HCEC 1CT (cell line): ENCODE measurements at places on chromosomes 16 and 17.

- no peak for DNase-seq
Observed at GRCh38 chr16:25951999-25952398, 260.2 kb downstream of the HS3ST4 start.

DNA sequence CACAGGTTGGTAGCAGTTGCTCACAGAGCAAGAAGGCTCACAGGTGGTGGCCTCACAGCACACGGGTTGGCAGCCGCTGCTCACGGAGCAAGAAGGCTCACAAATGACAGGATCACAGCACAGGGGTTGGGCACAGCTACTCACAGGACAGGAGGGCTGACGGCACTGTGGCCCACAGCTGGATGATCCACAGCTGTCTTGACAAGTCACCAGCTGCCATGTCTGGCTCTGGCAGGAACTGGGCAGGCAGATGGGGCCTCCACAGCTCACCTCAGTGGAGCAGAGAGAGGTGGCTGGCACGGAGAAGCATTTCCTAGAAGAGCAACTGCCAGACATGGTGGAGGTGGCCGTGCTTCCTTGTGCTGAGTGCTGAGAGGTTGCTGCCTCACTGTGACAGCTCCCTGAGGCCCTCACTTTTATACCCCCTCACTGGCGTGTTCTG lies at the start of gene KRTAP16-1:
TSS of gene KRTAP16-1 (minus strand) at position 392 of the 442 bp plus-strand sequence. CDS start at position 336, 56 bp downstream.
- no peak for DNase-seq

DNA sequence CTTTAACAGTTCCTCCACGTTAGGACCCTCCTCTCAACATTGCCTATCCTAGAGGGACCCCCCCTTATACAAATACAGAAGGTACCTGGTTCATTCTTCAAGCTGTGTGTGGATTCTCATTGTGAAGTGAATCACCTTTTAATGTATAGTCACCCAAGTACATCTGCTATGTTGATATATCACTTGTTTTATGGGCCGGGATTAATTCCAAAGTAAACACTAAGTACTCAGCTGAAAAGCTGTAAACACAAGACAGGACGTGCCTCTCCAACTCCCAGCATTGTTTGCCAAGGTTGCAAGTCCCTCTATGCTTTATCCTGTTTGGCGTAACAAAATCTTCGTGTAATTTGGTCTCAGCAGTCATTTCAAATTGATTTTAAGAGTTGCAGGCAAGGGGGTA lies 123.6 kb downstream of the RBFOX1 start:
- DNase-seq: no peak

GRCh38 chr16:88066680-88067529 lies 115.7 kb downstream of the BANP start:
- no peak for DNase-seq

DNA sequence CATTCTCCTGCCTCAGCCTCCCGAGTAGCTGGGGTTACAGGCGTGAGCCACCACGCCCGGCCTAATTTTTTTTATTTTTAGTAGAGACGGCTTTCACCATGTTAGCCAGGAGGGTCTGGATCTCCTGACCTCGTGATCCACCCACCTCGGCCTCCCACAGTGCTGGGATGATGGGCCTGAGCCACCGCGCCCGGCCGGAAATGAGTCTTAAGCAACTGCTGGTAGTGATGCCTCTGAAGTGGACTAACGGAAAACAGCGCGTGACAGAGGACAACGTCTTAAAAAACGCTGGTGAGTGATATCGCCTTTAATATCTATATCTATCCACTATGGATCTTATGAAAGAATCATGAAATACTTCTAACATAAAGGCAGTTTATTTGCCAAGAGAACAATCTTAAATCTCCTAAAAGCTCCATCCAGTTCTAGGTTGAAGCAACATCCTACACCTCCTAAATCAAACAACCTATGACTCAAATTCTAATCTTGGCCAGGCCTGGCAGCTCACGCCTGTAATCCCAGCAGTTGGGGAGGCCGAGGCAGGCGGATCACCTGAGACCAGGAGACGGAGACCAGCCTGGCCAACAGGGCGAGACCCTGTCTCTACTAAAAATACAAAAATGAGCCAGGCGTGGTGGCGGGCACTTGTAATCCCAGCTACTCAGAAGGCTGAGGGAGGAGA lies 69.8 kb downstream of the NXN start:
- DNase-seq: no peak

GRCh38 chr17:7260651-7261378 lies 1.5 kb downstream of the CLDN7 start:
- DNase-seq: no peak

DNA sequence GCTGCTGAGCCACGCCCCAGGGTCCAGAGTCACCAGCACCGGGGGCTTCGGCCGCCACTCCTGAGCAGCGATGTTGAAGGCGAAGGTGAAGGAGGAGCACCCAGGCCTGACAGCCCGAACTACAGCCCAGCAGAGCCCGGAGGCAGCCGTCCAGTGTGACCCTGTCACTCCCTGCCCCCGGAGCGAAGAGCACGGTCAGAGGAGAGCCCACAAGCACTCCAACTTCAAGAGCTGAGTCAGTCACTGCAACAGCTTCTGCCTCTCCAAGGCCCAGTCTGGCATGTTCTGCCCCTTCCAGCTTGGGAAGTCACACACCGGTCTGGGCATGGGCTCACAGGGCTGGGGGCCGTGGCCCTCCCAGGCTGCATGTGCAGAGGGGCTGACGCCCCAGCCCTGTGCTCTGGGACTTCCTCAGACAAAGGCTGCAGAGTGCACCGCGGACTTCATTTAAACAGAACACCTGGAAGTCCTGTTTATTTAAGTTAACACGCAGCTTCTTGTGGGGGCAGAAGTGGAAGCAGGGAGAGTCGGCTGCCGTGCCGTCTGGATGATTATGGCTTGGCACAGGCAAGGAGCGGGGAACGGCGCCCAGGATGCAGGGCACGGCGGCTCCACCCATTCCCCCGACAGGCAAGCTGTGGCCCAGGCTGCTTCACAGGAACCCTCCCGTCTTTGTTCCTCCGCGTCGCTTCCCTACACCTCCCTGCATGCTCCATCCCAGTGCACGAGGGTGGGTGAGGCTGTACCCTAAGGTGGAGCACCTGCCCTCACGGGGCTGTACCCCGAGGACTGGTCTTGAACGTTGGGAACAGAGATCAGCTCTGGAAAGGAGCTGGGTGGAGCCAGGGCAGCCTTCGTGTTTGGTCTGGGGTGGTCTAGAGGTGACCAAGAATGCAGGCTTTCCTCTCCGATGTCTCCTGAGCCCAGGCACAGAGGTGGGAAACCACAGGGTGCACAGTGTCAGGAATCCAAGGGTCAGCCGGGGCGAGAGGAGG lies 68.9 kb upstream of the METRNL start:
- no peak for DNase-seq

- DNase-seq: no peak
Observed at GRCh38 chr17:27367121-27367981, 73.4 kb downstream of the WSB1 start.

- no peak for DNase-seq
Observed at GRCh38 chr16:67731753-67732095, 12.6 kb upstream of the GFOD2 start.

DNA sequence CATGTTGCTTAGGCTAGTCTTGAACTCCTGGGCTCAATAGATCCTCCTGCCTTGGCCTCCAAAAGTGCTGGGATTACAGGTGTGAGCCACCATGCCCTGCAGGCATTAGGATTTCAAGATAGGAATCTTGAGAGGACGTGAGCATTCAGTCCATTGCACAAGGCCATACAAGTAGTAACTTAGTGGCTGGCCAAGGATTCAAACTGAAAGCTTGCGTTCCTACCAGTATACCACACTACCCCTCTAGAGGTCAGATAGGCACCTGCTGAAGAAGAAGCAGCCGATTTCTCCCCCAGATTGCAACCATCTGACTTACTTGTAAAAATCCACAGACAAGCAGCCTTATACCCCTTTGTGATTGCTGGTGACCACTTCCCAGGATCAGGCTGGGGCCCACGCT lies 80.9 kb downstream of the CACNG3 start:
- no peak for DNase-seq

- no peak for DNase-seq
Observed at GRCh38 chr16:181565-182021, 1.3 kb downstream of the HBQ1 start.

DNA sequence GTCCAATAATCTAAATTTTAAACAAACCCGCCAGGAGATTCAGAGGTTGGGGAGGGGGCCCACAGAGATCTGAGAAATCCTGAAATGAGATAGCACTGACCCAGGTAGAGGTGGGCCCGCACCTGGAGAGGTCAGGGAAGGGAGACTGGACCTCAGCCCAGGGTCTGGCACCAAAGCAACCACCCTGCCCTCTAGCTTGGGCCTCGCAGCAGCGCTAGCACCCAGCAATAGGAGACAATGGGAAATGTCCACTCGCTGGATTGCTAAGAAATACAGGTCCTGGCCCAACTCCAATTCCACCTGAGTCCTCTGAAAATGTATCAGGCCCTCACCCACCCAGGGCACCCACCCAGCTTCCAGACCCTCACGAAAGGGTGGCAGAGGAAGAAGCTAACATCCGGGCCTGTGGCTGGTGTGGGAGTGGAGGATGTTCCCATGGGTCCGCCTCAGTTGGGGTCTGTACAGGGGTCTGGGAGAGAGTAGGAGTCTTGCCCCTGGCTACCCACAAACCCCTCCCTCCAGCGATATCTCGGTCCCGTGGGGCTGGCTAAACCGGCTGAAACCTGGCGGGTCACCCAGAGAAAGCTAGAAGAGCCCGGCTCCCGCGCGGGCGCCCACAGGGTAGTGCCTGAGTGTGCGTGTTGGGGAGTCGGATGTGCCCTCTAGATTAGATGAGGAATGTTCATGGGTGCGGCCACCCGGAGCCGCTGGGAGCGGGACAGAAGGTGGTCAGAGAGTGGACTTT lies 1.1 kb downstream of the PLLP start:
- DNase-seq: no peak

- no peak for DNase-seq
Observed at GRCh38 chr17:14747603-14747950, 446.7 kb downstream of the HS3ST3B1 start.

GRCh38 chr17:50189550-50190292 lies 11.7 kb downstream of the COL1A1 start:
- no peak for DNase-seq

DNA sequence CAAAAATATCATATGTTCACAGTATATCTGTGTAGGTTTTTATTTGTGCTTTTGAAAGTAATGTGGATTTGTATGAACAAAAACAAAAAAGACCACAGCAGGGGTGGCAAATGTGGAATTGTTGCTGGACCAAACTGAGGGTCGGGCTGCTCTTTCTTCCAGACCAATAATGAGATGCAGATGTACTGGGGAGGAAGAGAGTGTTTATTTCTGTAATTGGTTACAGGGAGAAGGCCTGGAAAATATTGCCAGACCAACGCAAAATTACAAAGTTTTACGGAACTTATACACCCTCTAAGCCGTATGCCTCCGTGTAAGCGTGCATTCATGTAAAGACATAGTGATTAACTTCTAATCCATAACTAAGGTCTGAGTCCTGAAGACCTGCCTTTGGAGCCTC lies 353.9 kb upstream of the C16orf82 start:
- no peak for DNase-seq

DNA sequence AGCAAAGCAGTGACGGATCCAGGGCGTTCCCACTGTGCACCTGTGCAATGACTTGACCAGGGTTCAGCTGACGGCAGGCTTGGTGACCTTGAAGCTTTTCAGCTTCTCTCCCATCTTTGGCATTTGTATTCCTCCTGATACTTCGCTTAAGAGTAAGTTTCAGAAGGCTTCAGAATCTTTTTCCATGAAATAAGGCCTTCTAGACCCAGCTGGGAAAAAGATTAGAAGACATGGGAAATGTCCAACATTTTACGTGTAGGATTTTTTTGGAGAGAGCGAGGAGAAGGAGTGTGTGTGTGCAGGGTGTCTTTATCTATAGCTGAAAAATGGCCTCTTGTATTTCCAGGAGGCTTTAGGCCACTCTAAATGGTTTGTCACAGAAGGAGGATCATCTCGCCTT lies 104.1 kb downstream of the BANP start:
- no peak for DNase-seq

DNA sequence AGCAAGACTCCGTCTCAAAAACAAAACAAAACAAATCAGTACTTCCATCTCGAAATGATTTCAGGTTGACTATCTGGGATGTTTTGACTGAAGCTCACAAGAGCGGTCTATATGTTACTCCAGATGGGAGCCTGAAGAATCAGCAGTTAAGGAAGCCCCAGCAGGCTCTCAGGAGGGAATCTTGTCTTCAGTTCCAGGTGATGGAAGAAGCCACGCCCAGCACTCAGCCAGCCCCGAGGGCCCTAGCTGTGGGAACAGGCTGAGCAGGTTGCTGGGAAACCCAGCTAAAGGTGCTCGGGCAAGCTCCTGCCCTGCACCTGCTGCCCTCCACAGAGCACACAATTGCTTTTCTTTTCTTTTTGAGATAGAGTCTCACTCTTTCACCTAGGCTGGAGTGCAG lies 32.4 kb downstream of the WIPI1 start:
- no peak for DNase-seq

DNA sequence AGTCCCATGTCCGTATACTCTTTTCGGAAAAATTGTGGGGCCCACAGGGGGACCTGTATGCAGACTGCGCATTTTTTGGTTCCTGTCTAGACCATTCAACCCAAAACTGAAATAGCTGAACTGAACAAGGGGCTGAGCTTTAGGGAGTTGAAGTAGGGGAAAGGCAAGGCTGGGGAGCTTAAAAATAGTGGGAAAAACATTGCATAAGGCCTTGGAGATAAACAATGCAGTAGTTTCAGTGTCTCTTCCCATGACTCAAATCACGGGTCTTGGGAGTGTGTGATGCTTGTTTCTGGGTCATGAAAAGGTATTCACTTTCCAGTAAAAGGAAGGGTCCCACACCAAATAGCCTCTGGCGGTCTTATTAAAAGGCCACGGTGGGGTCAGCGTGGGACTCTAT lies 402.8 kb upstream of the SALL1 start:
- DNase-seq: no peak
